ENCODE measurements at places on chromosomes 1 and 21.
A peak's percentile ranks its signal among the peaks of the same experiment; 100 is the strongest.

GRCh38 chr21:25901330-25901979 lies 166.7 kb downstream of the GABPA start:
- DNase-seq = no peak

GRCh38 chr1:41534181-41535076 lies 49.9 kb upstream of the EDN2 start:
- DNase-seq = no peak

DNA sequence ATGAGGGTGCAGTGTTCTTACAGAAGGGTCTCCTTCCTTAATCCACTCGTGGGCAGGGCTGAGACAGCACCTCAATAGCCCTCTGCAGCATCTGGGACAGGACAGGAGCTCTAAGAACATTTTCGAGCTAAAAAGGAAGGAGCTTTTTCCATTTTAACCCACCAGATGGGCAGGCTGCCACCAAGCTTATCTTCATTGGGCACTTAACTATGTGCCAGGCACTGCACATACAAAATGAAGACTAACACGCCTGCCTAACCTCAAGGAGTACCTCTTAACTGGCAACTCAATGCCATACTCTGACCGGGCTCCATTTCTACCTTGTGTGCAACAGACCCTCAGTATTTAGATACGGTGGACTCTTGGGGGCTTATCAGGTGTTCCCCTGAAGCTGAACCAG lies 48.2 kb downstream of the SSBP3 start:
- DNase-seq = no peak

DNA sequence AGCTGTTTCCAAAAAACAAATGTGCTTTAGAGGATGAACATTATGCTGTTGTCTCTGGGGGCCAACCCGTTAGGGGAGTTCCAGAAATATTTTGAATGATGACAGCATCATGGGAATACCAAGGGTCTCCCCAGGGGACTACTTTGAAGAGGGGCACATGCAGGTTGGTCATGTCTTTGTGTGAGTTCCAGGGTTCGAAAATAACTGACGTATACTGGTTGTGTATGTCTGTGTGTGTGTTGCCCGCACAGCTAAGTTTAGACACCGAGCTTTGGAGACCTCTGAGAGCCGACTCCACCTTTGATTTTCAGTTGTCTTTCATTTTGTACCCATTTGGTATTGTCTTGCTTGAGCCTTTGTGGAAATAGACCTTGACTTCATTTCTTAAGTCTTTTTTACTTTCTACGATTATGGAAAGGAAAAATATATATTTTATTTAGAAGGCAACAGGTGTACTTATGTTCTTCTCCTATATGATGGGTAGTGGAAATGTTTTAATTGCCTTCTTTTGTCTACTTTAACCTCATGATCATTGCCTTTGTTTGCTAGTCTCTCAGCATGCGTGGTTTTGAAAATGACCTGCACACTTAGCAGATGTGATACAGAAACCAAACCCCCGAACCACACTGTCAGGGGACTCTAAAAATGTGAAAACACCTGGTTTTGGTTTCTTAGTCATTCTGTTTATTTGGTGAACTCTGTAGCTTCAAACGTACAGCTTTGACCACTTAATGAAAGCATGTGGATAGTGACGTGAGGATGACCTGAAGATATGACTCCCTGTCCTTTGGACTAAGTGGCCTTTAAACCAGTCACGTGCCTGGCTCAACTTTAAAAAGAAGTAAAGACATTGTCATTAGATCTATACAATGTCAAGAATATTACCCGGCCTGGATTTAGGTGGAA lies 56.5 kb downstream of the GALNT2 start:
- DNase-seq = no peak

- DNase-seq = no peak
These were observed 29.3 kb downstream of the NUP133 start for GRCh38 chr1:229478852-229479251.

DNA sequence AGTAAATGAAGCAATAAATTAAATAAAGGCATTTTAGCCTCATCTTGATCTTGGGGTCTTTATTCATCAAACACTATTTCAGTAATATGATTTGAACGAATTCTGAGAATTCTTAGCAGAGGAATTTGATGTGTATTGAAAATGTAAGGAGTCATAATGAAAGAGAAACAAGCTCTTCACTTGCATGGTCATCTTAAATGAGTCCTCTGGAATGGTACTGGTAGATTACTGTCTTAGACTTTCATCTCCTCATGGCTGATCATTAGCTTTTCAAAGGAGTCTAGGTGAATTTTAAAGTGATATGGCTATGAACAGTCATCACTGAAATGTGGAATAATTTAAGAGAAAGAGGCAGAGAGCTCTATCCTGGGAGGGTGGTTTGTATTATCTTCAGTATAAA lies 30.0 kb downstream of the PRRC2C start:
- DNase-seq = no peak

DNA sequence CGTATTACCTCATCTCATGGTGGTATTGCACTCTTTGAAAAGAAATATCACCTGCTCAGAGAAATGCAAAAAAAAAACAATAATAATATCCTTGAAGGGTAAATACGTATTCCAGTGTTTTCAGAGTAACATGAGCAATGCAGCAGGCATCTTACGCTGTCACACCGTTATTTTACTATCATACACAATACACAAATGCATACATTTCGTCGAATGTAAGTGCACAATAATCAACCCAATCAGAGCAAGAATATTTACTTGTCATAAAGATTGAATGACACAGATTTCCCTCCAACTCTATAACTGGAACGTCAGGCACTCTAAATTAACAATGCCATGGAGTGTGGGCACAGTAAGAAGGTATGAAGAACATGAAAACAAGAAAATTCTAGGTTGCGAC lies 1050.1 kb downstream of the PLA2G4A start:
- no peak for DNase-seq

GRCh38 chr1:85328713-85329397 lies 52.4 kb upstream of the BCL10 start:
- peak; percentile 77 for DNase-seq

GRCh38 chr1:25796811-25797458 lies 3.1 kb upstream of the SELENON start:
- DNase-seq = no peak

DNA sequence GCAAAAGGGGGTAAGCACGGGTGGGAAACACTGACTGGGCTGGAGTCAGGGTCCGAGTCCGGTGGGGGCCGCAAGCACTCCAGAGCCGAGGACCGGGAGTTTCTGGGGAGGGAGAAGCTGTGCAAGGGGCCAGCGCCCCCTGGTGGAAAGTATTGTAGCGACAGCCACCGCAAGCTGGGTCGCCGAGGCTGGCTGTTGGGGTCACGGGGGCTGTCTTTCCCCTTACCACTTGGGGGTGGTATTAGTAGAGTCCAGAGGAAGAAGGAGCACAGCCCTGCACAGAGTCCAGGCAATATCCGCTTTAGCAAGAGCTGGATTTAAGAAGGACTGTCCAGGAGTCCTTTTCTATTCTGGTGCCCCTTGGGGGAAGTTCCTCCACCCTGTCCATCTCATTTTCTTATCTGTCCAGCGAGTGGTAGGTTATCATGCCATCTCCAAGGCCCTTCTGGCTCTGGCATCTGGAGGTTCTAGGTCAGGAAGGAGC lies 17.9 kb upstream of the ETV3 start:
- no peak for DNase-seq

Data from stromal cell of bone marrow (primary cell).